ENCODE measurements at places on chromosomes 4 and X.

DNA sequence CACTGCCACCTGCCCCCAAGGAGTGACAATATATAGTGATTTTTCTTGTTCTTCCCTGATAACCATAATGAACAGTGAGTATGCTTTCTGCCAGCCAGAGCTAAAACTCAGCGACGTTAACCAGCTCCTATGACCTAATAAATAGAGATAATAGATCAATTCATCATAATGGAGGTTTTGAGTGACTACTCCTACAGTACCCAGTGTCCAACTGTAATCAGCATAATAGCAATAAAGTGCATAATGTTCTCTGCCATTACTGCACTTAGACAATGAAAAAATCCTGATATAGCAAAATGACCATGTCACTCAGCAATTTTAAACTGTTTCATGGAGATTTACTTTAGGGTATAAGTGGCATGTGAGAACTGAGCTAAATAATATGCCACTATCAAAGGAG is 20.7 kb upstream of the TXLNG start:
- DNase-seq: no peak

GRCh38 chr4:70718811-70719604 is 2.8 kb upstream of the RUFY3 start:
- no peak for DNase-seq

DNA sequence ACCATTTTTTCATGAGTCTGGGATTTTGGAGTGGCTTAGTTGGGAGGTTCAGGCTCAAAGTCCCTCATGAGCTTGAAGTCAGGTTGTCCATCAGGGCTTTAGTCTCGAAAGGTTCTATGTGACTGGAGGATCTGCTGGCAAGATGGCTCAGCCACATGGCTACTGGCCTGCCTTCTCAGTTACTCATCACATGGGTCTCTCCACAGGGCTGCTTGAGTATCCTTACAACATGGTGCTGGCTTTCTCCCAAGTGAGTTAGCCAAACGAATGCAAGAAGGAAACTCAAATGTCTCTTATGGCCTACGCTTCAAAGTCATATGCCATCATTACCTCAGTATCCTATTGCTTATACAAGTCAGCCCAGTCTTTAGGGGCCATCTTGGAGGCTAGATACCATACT is 106.3 kb upstream of the VCX3B start:
- no peak for DNase-seq

DNA sequence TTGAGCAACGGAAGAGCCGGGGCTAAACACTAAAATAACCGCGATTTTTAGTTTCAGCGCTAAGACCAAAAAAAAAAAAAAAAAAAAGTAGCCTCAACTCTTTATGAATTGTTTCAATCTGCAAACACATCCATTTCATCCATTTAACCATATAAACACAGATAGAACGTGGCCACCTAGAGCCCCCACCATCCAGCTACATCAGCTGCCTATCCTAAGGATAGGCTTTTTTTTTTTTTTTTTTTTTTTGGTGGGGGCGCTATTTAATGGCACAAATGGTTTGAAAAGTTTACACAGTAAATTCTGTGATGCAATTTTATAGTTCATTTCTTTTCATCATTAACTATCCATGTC is 492 bp upstream of the HDAC8 start:
- DNase-seq: no peak

GRCh38 chr4:86975927-86976326 is 41.1 kb downstream of the AFF1 start:
- DNase-seq: no peak

GRCh38 chr4:168711197-168712140 is 214.6 kb downstream of the PALLD start:
- DNase-seq: no peak

- DNase-seq: no peak
Observed at GRCh38 chrX:136747003-136747986, 33.4 kb downstream of the ARHGEF6 start.

GRCh38 chr4:147707892-147708672 is 23.8 kb upstream of the ARHGAP10 start:
- no peak for DNase-seq

DNA sequence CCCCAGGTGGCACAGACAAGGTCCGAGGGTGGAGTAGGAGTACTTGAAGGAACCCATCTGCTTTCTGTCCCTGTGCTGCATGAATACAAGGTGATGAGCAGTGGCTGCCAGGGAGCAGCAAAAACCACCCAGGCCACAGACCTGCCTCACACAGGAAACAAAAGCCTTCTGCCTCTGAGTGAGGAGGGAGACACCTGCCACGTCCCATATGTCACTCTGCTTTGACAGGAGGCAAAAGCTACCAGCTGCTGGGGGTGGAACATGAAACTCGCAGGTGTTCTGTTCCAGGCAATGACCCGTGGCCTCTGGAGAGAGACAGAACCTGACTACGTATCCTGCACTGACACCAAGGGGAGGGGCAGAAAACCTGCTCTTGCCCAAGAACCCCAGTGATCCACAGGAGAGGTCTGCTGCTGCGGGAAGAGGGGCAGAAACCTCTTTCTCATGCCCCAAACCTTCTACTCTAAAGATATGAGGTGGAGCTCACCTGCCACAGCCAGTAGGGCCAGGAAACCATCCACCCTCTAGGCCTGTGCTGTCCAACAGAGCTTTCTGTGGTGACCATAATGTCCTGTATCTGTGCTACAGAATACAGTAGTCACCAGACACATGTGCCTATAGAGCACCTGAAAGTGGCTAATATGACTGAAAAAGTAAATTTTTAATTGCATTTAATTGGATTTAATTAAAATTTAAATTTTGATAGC is 172.9 kb downstream of the PRDM5 start:
- DNase-seq: no peak

DNA sequence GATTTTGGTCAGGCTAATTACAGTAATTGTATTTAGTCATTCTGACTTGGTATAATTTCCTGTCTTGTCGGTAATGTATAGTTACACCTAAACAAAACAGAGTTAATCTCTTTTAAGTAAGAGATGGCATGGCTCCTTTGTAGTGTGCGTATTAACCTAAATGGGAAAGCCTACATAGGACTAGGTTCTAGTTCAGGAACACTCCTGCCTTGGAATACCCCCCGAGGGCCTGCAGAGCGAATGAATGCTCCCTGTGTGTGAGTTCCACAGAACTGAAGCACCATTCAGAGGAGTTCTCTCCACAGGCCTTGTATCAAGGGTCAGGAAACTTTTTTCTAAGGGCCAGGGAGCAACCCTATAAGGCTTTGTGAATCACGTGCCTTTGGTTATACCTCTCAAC is 44.9 kb upstream of the STIM2 start:
- no peak for DNase-seq

- no peak for DNase-seq
Observed at GRCh38 chr4:101954975-101955678, 164.6 kb downstream of the BANK1 start.

DNA sequence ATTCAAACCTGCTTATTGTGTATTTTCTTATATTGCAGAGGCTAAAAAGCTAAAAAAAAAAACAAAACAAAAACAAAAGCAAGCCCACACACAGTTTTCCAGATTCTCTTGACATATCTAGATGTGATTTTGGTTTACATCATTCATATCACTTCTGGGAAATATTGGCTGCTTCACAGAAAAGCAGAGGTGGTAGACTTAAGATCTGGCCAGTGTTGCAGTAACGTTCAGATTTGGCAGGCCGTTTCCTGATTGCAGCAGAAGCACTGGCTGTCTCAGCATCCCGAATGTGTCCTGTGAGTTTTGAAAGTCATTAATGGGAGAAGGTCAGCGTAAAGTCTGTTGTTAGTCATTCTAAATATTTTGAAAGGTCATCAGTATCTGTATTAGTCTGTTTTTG is 2062.0 kb downstream of the ARAP2 start:
- DNase-seq: no peak

GRCh38 chr4:26148927-26149326 is 171.9 kb upstream of the RBPJ start:
- DNase-seq: no peak

- no peak for DNase-seq
Observed at GRCh38 chr4:81030061-81030980, at the start of gene BMP3. TSS of gene BMP3 (plus strand) at chr4:81030708. CDS start at chr4:81031285, 577 bp downstream.

DNA sequence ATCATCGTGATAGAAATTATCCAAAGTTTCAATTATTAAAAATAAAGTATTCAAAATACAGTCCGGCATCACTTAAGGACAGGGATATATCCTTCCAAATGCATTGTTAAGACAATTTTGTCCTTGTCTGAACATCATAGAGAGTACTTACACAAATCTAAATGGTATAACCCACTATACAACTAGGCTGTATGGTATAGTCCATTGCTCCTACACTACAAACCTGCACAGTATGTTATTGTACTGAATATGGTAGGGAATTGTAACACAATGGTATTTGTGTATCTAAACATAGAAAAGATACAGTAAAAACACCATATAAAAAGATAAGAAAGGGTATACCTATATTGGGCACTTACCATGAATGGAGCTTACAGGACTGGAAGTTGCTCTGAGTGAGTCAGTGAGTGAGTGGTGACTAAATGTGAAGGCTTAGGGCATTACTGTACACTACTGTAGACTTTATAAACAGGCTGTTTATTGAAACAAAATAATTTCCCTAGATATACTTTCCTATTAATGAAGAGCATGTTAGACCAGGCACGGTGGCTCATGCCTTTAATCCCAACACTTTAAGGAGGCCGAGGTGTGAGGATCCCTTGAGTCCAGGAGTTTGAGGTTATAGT is 44.8 kb upstream of the PTPN13 start:
- no peak for DNase-seq

DNA sequence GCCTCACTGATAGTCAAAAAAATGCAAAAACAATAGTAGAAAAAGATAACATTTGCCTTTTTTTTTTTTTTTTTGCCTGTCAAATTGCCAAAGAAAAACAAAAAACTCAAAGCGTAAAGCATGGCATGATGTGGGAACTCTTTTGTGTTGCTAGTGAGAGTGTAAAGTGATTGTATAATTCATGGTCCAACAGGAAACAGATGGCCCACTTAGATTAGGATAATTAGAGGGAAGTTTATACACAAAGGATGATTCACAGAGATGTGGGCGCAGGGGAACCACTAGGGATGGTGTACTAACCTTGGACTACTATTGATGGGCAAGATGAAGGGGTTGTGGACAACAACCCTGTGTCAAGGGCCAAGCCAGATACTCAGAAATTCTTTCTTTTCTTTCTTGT is 16.4 kb downstream of the MCUB start:
- DNase-seq: no peak

- DNase-seq: no peak
Observed at GRCh38 chr4:14387647-14388046, 614.6 kb upstream of the CPEB2 start.

DNA sequence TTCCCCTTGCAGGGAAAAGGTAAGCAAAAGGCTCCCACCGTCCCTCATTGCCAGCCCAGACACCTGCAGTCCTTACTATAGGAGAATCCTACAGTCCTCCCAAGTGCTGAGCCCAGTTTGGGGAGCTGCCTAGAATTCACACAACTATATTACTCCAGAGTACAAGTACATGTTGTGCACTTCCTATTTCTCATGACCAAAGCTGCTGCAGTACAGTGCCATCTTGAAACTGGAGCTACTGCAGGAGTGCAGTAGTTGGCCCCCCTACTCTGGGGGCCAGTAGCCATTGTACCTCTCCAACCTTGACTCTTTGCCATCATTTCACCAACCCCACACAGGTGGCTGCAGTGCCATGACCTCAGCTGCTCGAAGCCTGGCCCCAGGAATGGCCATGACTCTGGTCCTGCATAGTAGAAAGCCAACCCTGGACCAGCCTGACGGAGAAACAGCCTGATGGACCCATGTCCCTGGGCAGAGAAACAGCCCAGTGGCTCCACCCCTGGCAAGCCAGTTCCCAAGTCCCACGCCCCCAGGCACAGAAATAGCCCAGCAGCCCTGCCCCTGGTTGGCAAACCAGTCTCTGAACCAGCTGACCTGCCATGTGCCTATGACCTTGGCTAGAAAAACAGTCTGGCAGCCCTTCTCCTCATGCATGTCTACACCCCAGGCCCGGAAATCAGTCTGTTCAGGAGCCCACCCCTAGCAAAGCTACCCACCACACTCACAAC is 51.9 kb downstream of the PHKA1 start:
- DNase-seq: no peak

- DNase-seq: no peak
Observed at GRCh38 chrX:6238576-6238975, 9.9 kb upstream of the NLGN4X start.

DNA sequence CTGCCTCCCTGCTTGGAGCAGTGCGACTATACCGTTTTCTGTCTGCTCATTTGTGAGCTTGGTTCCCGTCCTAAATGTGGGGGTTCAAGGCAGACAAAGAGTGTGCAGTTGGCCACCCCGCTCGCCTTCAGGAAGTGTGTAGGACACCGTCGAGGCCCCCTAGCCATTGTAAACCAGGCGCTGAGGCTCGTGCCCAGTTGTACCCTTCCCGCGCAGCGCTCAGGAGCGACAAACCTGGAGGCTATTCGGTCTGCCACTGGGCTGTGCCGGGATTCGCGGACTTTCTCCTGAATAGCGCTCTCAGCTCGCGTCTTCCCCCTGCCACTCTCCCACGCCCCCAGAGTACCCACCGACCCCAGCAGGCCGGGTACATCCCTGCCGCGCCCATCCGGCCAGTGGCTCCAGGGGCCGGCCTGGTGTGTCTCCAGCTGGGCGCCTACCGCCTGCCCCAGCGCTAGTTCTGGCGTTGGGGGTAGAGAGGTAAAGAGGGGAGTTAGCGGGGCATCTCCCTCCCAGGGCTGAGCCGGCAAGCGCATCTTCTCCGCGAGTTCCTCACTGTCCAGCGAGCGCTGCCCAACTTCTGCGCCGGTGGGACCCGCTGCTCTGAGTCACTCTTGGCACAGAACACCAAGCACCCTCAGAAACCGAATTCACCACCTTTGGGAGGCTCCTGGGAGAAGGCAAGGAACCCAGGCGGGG is 880 bp upstream of the LONRF3 start:
- no peak for DNase-seq

- DNase-seq: no peak
Observed at GRCh38 chr4:72084587-72085011, 52.8 kb downstream of the NPFFR2 start.

GRCh38 chr4:139824882-139825522 is 159.4 kb downstream of the MGST2 start:
- no peak for DNase-seq

GRCh38 chrX:72479324-72480274 is 93.0 kb downstream of the HDAC8 start:
- no peak for DNase-seq

- no peak for DNase-seq
Observed at GRCh38 chrX:107730991-107731766, 44.4 kb downstream of the TSC22D3 start.

DNA sequence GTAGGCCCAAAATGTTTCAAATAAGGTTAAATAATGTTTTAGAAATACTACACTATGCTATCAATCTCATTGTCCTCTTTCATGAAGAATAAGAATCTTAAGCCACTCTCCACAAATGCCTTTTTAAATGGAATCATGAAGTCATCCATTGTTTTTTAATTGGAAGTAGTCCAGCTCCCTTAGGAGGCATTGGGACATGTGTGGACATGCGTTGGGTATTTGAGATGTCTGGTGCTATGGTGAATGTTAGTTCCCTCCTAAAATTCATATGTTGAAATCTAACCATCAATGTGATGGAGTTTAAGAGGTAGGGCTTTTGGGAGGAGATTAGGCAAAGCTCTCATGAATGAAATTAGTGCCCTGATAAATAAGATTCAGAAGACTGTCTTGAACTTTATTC is 289.0 kb downstream of the C4orf33 start:
- DNase-seq: no peak

All from T-helper 1 cell (primary cell).